ENCODE measurements at places on chromosomes 1 and 21. TPM values are rescaled to one million over a fixed set of nuclear protein-coding genes. Genes with fewer than 3 reads are reported as not detected.

DNA sequence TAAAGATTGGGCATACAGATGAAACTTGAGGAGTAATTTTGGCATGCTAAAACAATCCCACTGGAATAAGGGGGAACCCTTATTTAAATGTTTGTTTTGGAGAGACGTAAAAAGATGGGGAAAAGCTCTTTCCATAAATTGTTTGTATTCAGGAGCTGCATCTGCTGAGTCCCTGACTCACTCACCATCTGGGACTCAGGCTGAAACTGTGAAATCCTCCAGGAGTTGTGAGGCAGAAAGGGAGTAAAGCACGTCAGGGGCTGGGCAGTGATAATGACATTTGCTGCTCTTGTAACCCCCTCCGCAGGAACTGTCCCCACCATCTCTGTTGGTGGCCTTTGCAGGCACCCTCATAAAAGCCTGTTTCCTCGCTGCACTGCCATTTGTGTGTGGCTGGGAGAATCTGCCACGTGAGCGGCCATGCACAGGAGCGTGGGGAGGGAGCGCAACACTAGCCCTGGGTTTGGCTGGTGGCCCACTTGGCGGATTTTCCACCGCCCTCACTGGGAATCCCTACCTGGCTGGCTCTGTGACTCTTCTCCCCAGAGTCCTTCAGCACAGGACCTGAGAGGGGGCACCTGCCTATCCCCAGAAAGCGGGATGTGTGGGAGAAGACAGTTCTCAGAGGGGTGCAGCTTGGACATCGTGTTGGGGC lies 45.3 kb downstream of the ZSCAN20 start:
- DNase-seq = no peak

- DNase-seq = no peak
Observed at GRCh38 chr21:15741510-15741909, 11.7 kb downstream of the USP25 start.

TMEM51 gene
- 3.7 TPM for total RNA-seq

GRCh38 chr1:115021145-115021544 lies 8.5 kb upstream of the TSHB start:
- DNase-seq = no peak

GRCh38 chr1:24925082-24925779 lies 4.8 kb downstream of the RUNX3 start:
- no peak for DNase-seq

DNA sequence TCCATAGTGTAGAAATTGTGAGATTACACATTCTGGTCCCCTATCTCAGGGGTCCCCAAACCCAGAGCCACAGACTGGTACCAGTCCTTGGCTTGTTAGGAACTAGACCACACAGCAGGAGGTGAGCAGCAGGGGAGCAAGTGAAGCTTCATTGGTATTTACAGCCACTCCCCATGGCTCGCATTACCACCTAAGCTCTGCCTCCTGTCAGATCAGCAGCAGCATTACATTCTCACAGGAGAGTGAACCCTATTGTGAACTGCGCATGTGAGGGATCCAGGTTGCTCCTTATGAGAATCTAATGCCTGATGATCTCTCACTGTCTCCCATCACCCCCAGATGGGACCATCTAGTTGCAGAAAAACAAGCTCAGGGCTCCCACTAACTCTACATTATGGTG lies 229.7 kb upstream of the IRF2BP2 start:
- DNase-seq = no peak

DNA sequence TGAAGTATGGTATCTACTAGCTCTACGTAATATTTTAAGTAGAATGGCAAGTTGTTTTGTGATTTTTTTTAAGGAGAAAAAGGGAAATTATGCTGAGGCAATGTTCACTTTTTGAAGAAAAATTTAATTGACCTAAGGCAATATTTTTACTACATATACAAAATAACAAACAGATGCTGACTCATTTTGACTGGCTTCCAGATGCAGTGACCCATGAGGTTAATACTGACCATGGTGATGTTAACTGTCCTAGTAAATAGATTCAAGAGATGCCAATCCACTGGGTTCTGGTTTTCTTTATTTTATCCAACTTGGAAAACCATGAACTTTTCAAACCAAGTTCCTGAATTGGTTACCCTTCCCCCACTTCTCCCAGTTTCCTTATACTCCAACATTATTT lies 154.9 kb downstream of the CRB1 start:
- no peak for DNase-seq

- DNase-seq = peak; percentile 96
Observed at GRCh38 chr1:204350857-204351573, 8.7 kb downstream of the PLEKHA6 start.

- no peak for DNase-seq
Observed at GRCh38 chr1:114466334-114467014, 44.5 kb downstream of the TRIM33 start.

- no peak for DNase-seq
Observed at GRCh38 chr21:46554431-46555224, 50.3 kb downstream of the S100B start.

DNA sequence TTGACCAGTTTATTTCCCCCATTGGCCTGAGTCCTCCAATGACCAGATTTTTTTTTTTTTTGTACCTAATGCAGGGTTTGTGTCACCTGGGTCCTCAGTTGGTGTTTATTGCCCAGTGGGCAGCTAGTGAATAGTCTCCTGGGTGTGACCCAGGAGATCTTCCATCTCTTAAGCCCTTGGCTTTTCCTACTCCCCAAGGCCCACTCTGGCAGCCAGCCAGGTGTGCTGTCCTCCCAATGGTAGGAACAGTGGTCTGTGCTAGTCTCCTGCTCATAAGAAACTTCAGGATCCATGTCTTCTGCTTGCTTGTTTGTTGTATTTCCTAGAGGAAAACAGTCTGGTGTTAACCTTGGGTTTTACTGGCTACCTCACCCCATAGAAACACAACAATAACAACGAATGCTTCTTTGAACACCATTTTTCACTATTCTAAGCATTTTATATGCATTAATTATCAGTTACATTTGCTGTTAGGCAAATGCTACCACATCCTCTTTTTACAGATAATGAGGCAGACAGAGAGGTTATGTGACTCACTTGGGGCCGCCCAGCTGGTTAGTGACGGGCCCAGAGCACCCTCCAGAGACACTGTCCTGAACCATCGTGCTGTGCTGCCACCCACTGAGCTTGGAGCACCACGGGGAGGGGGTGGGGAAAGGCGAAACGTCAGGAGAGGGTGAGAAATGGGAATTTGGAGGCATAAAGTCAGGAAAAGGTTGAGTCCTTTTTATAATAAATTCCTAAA lies 107.5 kb downstream of the HIVEP3 start:
- no peak for DNase-seq

DNA sequence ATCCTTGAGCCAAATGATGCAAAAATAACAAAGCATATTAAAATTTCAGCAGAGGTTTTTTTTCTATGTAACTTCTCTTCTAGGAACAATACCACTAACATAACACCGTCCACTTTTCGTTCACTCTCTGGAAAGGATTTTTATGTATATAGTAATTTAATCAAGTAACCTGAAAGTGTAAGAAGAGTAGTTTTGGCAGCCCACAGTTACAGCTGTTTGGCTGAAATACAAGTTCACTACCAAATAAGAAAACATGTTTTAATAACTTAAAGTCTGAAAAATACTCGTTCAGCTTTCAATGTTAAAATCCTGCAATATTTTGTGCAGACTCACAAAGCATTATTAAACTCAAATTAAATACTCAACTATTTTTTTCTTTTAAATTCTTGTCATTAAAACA lies 896.8 kb upstream of the ADGRL4 start:
- no peak for DNase-seq

DNA sequence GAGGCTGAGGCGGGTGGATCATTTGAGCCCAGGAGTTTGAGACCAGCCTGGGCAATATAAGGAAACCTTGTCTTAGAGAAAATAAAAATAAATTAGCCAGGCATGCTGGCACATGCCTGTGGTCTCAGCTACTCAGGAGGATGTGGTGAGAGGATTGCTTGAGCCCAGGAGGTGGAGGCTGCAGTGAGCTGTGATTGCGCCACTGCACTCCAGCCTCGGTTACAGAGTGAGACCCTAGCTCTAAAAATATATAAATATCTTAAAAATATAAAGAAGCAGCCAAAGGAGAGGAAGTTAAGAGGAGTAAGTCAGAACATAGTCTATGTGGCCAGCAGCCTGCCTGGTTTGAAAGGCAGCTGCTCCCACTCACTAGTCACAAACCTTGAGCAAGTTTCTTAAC lies 4.5 kb upstream of the IL10RB start:
- DNase-seq = no peak

- DNase-seq = no peak
Observed at GRCh38 chr21:15848634-15849560, 119.1 kb downstream of the USP25 start.

GJA5 gene
- total RNA-seq = 197 TPM

DNA sequence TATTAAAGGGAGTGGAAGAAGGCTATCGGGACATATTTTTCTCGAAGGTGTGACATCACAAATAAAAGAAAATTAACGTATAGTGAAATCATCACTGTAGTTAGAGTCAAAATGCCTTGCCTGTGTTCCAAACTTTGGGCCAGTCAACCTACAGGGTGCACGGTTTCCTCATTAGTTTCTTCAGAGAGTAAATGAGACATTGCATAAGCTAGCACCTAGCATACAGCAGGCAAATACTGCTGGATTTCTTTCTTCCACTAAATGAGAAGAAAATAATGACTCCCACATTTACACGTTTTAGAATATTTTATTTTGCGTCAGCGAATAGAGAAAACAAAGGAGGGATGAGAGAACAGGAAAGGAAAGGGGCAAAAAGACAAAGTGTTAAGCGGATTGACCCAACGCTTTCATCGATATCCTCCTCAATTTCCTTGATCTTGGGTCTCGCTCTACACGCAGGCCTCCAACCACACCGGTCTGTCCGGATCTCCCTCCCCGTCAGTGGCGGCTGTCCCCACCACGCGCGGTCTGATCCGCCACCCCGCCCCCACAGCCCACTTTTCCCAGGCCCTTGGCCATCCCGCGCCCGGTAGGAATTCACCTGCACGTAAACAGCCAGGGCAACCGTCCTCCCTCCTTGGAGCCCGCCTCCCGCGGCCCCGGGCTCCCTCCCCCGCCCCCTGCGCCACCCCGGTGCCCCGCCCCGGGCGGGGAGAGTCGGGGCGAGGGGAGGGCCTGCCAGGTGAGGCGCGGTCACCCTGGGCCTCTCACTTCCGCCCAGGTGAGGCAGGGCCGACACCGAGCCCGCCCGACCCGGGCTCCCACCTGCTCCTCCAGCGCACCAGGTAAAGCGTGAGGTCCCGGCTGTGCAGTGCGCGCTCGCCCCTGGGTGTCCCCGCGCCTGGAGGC lies at the start of gene PATJ:
PATJ (plus strand) TSS at position 770 of the 909 bp plus-strand sequence. CDS start 20,413 bp downstream, outside the sequence.
- DNase-seq = peak; percentile 84

- DNase-seq = no peak
Observed at GRCh38 chr1:77817368-77818209, 38.1 kb downstream of the MIGA1 start.

- DNase-seq = no peak
Observed at GRCh38 chr21:40602080-40602479, 244.9 kb downstream of the DSCAM start.

DNA sequence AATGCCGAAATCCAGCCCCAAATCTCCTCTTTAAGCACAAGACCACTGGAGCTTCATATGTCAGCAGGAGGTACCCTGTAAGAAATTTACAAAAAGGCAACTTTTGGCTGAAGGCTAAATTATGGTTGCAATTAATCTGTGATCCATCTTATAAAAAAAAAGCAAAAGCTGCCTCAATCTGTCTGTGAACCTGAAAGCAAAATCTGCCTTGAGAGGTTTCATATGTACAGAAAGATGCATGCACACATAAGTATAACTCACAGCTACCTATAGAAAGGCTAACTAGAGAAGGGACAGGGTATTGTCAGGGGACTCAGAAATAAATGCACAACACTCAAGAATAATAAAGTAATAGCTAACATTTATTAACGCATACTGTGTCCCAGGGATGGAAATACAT lies 964.2 kb upstream of the ADGRL2 start:
- DNase-seq = no peak

GRCh38 chr1:44029260-44029910 lies 1.9 kb downstream of the SLC6A9 start:
- no peak for DNase-seq

- DNase-seq = no peak
Observed at GRCh38 chr1:88608139-88608943, 75.7 kb upstream of the PKN2 start.

DNA sequence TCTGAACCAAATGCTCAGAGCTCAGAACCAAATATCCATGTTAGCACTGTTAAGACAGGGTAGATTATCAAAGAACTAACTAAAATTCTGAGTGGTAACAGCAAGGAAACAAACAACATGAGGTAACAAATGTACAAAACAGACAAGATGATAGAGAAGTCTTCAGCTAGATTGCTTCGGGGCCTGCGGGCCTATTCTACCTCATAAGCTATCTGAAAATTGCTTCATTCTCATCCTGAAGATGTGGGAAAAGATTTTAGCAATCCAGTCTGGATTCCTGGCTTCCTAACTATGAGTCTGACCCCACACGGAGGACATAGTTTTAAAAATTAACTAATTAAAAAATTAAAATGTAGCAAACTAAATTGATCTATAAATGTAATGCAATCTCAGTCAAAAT lies 9.2 kb upstream of the QSOX1 start:
- no peak for DNase-seq

C1orf226 gene
- 4.4 TPM for total RNA-seq

CD53 gene
- total RNA-seq = 13.7 TPM

GRCh38 chr21:45512626-45513002 lies 29.6 kb downstream of the SLC19A1 start:
- DNase-seq = peak; percentile 7

DNA sequence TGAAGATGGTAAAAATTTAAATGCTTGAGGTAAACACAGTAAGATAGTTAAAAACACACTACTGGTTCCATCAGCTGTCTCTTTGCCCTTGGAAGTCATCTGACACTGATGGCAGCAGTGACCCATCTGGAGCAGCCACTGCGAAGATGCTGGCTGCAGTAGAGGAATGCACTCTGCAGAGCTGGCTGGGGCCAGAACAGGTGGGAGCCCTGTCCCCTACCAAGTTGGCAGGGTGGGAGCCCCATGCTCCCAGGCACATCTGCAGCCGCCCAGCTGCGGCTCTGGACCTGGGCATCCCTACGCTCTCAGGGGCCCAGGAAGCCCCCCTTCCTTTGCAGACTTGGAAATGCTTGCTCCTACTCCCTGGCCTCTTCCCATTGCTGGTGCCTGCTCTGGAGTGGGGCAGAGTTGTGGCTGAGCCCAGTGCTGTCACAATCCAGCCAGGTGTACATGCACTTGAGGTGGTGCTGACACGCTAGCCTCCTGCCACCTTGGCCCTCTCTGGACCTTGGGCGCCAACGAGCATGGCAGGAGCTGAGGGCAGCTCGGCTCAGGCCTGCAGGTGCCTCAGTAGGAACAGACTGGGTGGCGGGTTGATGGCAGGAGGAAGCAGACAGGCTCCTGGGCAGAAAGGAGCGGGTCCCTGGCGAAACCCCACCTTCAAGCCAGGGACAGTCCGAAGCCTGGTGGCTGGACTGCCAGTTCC lies 227.0 kb downstream of the FGGY start:
- DNase-seq = peak; percentile 47

DNA sequence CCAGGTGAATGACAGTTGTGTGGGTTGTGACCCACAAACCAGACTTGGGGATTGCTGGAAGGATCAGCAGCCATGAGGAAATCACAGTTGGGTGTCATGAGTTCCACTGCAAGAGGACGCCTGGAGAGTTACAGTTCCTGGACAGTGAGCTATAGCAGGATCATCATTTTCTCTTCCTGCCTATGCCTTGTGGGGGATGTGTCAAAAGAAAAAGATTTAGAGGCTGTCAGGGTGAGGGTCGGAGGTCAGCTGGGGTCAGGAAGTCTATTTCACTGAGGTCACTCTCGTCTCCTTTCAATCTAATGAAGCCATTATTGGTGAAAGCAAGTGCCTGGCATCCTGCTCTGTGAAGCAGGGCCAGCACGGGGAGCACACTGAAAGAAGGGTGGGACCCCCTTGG lies 7.0 kb upstream of the LIN28A start:
- DNase-seq = no peak
